Renal cortical epithelial cell (primary cell): ENCODE measurements at places on chromosomes 6 and 20. TPM values are rescaled to one million over a fixed set of nuclear protein-coding genes. Genes with fewer than 3 reads are reported as not detected.

DNA sequence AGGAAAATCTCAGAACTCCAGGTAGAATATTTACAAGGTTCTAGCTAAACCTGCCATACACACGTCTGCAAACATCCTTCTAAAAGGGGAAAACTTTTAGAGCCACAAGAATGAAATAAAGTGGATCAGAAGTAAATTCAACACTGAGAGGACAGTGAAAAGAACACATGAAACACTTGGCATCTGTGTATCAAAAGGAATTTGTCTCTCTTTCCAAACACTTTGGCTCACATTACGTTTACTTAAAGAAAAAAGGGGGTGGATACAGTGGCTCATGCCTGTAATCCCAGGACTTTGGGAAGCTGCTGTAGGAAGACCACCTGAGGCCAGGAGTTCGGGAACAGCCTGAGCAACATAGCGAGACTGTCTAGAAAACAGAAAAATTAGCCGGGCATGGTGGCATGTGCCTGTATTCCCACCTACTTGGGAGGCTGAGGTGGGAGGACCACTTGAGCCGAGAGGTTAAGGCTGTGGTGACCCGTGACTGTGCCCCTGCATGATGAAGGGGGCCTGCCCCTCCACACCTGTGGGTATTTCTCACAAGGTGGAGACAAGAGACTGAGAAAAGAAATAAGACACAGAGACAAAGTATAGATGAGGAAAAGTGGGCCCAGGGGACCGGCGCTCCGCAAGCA, 35.4 kb downstream of the NINL start:
- DNase-seq: peak; percentile 36

DNA sequence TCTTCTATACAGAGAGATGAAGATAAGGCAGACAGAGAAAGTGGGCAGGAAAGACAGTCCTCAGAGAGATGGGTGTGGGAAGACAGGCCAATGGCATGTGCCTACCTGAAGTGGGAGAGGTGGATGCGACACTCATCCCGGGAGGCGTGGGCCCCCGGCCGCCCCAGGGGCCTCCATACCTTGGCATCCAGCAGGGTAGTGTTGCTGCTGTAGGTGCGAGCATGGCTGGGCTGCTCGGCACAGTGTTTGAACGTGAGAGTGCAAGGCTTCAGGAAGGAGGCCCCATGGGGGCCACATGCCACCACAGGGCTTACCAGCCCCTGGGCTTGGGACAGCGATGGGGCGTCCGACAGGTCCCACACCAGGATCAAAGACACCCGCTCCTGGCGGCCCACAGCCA, 5.2 kb downstream of the UNC5CL start:
- no peak for DNase-seq

GRCh38 chr20:2449386-2449785, 21.2 kb downstream of the SNRPB start:
- DNase-seq: no peak

- no peak for DNase-seq
Measured at GRCh38 chr6:11475016-11475415, 62.5 kb upstream of the TMEM170B start.

DNA sequence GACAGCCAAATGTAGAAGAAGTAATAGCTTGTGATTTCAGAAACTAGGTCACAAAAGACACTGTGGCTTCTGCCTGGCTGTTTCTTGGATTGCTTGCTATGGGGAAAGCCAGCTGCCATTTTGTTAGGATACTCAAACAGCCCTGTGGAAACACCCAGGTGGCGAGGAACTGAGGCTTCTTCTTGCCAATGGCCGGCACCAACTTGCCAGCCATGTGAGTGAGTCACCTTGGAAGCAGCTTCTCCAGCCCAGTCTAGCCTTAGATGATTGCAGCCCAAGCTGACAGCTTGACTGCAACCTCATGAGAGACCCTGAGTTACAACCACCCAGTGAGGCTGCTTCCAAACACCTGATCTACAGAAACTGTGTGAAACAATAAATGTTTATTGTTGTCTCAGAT, 11.9 kb upstream of the KIAA1755 start:
- peak; percentile 45 for DNase-seq

Gene TFAP2D
- not detected in 2 replicates for total RNA-seq

Gene DNAH8
- total RNA-seq: under 0.01 TPM in 1 of 2 replicates, not detected in the other

Gene FABP7
- not detected in 2 replicates for total RNA-seq

Gene ADGB
- not detected in 2 replicates for total RNA-seq
